M059J (cell line): ENCODE measurements at places on chromosomes 6 and 20. TPM values are rescaled to one million over a fixed set of nuclear protein-coding genes. Genes with fewer than 3 reads are reported as not detected.

The SPATA25 gene
- 0.52 TPM in 1 of 2 replicates, not detected in the other for total RNA-seq

The ZNF334 gene
- total RNA-seq = 1.0 and 1.9 TPM in 2 replicates

The TPD52L1 gene
- 74.4 and 92.1 TPM in 2 replicates for total RNA-seq

The SAPCD1 gene
- total RNA-seq = 1.7 TPM in 1 of 2 replicates, not detected in the other

The ADGRF4 gene
- 0.27 and 0.37 TPM in 2 replicates for total RNA-seq

The THBD gene
- total RNA-seq = 31.5 and 45.2 TPM in 2 replicates

The GFOD1 gene
- 4.3 and 4.7 TPM in 2 replicates for total RNA-seq

The SLC32A1 gene
- not detected in 2 replicates for total RNA-seq

GRCh38 chr6:99138445-99138844 lies 190.7 kb upstream of the FBXL4 start:
- no peak for DNase-seq

DNA sequence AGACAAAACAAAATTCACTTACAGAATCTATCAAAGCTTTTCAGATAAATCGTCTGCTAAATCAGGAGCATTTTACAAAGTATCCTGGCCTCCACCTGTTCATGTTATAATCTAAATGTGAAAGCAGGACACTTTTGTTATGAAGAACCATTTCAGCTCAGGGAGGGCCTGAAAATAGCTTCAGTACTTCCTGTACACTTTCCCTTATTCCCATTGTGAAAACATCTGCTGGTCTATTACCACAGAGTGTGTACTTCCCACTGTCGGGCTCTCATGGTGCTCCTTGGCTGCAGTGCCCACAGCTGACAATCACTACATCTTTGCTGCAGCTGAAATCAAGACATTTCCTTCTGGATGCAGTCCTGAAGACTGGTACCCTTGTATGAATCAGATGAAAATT lies 128.1 kb downstream of the OPRM1 start:
- no peak for DNase-seq

DNA sequence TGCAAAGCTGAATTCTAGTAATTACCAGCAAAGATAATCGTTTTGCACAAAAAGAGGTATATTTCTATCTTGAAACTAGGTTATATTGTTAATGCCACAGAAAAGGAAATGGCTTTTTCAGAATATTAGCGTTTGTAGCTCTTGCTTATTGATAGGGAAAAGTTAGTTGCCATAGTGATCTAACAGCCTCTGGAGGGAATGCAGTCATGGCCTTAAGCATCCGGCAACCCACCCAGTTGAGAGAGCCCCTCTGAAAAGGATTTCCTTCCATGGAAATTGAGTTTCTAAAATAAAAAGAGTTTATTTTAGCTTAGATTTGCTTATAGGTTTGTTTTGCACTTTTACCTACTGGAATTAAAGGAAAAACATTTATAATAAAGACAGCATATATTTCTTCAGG lies 224.5 kb downstream of the BCKDHB start:
- no peak for DNase-seq

DNA sequence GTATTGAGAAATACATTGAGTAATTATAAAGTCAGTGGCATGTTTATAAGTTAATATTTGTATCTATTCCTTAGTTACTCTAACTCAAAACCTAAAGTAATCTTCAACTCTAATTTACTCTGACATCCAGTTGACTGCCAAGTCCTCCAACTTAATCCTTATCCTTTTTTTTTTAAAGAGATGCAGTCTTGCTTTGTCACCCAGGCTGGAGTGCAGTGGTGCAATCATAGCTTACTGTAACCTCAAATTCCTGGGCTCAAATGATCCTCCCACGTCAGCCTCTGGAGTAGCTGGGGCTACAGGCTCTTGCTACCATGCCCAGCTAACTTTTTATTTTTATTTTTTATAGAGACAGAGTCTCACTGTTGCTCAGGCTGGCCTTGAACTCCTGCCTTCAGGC lies 24.4 kb downstream of the PTPN1 start:
- peak; percentile 85 for DNase-seq

GRCh38 chr20:93641-94040 lies 6.2 kb downstream of the DEFB125 start:
- no peak for DNase-seq

GRCh38 chr20:35854713-35855348 lies 83.0 kb downstream of the PHF20 start:
- DNase-seq = no peak
